Esophagus squamous epithelium (tissue), 5 donors: ENCODE measurements at places on chromosomes 5 and 9.

DNA sequence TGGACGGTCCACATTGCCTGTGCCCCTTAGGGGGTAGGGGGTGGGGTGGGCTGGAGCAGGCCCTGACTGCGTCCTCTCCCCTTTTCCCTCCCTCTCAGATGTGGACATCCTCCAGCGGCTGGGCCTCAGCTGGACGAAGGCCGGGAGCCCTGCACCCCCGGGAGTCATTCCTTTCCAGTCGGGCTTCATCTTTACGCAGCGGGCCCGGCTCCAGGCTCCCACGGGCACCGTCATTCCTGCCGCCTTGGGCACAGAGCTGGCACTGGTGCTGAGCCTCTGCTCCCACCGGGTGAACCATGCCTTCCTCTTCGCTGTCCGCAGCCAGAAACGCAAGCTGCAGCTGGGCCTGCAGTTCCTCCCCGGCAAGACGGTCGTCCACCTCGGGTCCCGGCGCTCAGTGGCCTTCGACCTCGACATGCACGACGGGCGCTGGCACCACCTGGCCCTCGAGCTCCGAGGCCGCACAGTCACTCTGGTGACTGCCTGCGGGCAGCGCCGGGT lies 12.3 kb downstream of the COL27A1 start:
- no peak for DNase-seq

- DNase-seq: no peak
Observed at GRCh38 chr5:81314581-81314980, 13.2 kb downstream of the ZCCHC9 start.

GRCh38 chr5:133714161-133714915 lies 102.0 kb upstream of the FSTL4 start:
- DNase-seq: no peak

- no peak for DNase-seq
Observed at GRCh38 chr9:97501972-97502221, 431 bp downstream of the TMOD1 start.

DNA sequence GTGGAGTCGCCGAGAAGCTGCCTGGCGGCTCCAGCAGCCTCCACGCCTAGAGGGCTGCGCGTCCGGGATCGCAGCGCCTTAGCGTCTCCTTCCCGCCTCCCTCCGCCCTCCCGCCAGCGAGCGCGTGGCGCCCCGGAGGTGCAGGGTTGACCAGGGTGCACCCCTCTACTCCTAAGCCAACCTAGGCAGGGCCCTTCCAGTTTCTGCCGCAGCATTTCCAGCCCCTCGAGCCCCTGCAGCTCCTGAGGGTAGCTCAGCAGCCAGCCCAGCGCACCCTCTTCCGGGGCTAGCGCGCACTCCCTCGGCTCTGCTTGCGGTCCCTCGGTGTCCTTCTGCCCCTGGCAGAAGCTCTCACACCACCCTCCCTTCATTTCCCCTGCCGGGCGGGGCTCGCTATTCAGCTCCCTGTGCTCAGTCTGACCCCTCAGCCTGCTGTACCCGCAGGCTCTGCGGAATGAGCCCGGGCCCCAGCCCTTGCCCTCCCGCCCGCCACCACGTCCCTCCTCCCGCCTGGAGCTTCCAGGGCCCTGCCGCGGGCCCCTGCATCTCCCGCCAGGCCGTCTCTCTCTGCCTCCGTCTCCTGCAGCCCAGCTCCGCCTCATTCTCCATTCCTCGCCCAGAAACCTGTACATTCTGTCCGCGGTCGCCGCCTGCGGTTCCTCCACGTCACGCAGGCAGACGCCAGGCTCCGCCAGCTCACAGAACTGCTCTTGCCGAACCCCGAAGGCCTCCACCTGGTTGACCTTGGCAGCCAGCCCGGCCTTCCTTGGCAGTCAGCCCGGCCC lies 61.8 kb downstream of the SPATA31C2 start:
- no peak for DNase-seq

DNA sequence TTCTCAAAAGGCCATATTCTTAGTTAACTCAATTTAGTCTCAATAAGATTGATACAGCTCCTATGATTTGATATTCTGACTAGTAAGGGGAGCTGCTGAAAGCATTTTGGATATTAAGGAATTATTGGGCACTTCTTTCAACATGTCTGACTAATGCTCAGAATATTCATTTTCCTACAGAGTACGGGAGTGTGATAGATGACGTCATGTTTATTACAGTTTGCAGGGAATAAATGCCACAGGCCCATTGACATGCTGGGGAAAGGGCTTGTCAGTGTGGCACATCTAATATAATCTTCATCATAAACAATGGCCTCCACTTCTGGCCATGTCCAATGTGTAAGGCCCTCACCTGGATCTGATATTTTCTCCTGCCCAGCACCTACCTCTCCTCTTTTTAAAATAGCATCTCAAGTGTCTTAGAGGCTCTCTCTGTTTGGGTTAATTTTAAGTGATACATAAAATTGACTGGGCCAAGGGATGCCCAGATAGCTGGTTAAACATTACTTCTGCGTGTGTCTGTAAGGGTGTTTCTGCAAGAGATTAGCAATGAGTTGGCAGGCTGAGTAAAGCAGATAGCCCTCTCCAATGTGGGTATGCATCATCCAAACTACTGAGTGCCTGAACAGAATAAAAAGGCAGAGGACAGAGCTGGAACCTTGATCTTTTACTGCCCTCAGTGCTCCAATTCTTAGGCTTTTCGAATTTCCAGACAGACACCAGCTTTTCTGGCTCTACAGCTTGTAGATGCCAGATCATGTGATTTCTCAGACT lies 99.3 kb downstream of the SLC24A2 start:
- no peak for DNase-seq

GRCh38 chr9:4740638-4741364 lies at the start of gene AK3:
TSS of gene AK3 (minus strand) at chr9:4741202. CDS start at chr9:4741087, 115 bp downstream.
- peak; percentile 43 for DNase-seq

- no peak for DNase-seq
Observed at GRCh38 chr5:124923131-124923530, 176.7 kb upstream of the ZNF608 start.

DNA sequence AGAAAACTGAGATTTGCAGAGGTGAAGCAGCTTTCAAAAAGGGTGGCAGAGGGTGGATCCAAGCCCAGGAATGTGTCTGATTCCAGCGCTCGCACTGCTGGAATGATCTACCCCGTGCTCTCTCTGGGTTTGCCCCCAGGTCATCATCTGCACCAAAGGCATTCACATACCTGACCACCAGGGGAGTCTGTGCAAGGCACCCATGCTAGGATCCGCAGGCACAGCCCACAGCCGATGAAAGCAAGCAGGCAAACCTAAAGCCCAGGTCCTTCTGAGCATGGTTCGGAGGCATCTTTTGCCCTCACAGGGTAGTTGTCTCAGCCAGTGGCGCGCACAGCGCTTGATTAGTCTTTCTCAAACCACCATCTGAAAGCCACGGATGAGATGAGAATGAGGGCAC lies 56.6 kb downstream of the TEK start:
- no peak for DNase-seq

DNA sequence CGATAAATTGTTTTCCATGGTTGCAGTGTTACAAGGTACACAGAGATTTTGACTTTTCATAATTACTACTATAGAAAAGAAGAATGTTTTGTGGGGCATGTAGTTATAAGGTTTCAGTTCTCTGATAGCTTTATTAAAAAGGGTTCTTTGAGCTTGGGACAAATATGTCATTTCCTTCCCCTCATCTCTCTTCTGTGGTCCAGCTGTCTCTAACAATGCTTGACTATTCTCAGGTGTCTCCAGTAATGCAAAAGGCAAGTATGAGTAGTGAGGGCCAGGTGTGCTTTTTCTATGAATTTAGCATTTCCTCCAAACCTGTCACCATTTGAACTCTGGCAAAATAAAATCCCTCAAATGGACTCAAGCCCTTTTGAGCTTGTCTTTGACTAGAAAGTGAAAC lies 84.3 kb downstream of the SLF1 start:
- no peak for DNase-seq

DNA sequence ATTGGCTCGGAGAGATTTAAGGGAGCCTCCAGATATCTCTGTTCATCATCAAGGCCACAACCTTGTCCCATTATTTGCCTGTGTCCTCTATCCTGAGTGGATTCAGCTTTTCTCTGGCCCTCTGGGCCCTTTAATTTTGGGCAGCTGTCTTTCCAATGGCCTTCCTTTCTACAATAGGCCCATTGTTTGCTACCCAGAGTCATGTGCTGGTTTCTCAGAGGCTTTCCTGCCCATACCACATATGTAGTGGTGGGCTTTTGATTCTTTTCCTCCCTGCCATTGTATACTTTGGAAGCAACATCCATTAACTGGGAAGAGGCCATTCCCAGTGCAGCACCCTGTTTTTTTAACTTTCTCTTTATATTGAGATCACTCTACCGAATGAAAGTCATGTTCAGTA lies 233.9 kb upstream of the SGCD start:
- DNase-seq: no peak
